CD4-positive, alpha-beta memory T cell (primary cell): ENCODE measurements at places on chromosomes 4 and X. TPM values are rescaled to one million over a fixed set of nuclear protein-coding genes. Genes with fewer than 3 reads are reported as not detected.

- no peak overlapping the region for H3K4me3 ChIP-seq
- H3K27me3 ChIP-seq: no peaks in the 10 kb centered on the region
- DNase-seq: no peak
- no peaks in the 10 kb centered on the region for H3K4me1 ChIP-seq
- H3K27ac ChIP-seq: no peak overlapping the region
Observed at GRCh38 chr4:11568511-11568910, 139.8 kb upstream of the HS3ST1 start.

DNA sequence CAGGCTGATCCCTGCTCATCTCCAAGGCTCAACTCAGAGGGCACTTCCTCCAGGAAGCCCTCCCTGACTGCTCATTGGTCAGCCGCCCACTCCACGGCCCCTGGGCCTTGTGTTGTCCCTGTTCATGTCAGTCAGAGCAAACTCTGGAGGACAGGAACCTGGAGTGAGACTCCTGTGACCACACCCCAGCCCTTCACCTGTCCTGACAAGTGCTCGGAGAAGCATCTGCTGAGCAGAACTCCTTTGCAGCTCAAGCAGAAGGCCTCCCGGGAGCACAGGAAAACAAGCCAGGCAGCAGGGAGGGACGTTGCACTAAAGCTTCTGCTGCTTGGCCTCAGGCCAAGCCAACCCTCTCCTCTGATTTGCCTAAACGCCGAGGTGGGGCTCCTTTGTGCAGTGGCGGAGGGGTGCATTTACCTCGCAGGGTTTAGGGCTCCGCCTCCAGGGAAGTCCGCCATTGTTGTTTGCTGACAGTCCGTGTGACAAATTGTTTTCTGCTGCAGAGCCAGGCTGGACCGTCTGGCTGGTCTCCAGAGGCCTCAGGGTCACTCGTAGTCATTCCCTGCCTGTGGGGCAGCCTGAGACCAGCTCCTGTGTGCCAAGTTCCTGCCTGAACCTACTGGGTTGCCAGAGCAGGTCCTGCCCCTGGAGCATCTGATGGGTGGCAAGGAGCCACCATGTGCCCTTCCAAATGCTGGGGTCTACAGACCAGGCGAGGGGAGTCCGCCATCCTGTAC lies 61.8 kb downstream of the C4orf50 start:
- no peak overlapping the region for H3K4me3 ChIP-seq
- no peak for DNase-seq
- H3K4me1 ChIP-seq: no peaks in the 10 kb centered on the region
- H3K27me3 ChIP-seq: no peaks in the 10 kb centered on the region
- H3K27ac ChIP-seq: no peak overlapping the region

DNA sequence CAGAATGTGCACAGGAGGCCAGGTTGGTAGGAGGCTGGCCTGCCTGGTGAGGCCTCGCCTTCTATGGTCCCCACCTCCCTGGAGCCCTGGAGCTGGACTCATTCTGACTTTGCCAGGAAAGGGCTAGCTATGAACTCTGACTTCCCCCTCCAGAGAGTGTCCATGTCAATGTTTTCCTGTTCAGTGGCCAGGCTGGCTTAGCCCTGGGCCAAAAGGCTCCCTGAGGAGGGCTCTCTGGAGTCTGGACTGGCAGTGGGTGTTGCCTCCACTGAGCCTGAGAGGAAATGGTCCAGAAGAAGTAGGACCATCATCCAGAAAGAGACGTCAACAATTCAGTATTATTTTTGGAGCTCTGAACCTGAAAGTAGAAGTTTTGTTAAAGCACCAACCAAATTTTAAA lies 178.7 kb downstream of the CHIC2 start:
- H3K36me3 ChIP-seq: no peaks in the 10 kb centered on the region
- H3K4me3 ChIP-seq: no peak overlapping the region

DNA sequence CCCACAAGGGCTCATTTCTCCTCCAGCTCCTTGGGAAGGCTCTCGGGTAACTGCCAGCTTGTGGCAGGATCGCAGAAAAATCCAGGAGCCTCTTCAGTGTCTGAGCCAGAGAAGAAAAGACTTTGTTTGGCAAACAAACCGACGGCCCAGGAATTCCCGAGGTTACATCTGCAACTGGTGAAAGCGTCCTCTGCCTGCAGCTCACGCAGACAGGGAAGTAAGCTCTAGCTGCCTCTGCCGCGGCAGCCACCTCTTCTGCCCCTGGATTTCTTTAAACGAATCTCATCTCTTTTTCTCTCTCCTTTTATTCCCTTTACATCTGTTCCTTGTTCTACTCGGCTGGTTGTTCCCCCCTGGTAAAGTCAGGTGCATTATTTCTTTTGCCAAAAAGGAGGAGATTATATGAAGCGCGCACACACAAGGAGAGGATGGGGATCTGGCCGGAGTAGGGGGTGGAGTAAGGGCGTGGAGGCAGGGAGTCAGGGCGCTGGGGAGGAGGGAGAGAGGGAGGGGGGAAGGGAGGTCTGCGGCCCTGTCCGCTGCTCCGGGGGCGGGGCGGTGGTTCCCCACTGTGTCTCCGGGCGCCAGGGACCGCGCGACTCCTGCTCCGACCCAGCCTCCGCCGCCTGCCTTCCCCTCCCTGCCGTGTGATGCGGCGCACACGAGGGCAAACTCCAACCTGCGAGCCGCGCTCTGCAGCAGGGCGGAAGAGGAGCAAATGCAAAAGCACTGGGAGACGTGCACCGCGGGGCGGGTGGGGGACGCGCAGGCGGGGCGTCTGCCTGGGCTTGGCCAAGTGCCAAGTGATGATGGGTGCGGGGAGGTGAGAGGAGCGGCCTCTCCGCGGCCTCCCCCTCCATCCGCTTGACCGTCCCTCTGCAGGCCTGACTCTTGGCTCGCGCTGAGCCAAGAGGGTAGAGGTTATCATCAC lies at the start of gene DCHS2:
Gene DCHS2 (minus strand): TSS at position 459 of the 931 bp plus-strand sequence. CDS start 444 bp downstream, at position 15.
- peaks cover 5% of the 10 kb centered on the region for H3K27me3 ChIP-seq
- H3K27ac ChIP-seq: no peak within 1 kb of the TSS
- H3K36me3 ChIP-seq: no peaks in the 10 kb centered on the region

GRCh38 chr4:186058253-186058979 lies 10.5 kb upstream of the TLR3 start:
- no peaks in the 10 kb centered on the region for H3K4me1 ChIP-seq
- no peaks in the 10 kb centered on the region for H3K36me3 ChIP-seq
- H3K27me3 ChIP-seq: no peaks in the 10 kb centered on the region

Gene MYOZ2
- total RNA-seq: not detected

DNA sequence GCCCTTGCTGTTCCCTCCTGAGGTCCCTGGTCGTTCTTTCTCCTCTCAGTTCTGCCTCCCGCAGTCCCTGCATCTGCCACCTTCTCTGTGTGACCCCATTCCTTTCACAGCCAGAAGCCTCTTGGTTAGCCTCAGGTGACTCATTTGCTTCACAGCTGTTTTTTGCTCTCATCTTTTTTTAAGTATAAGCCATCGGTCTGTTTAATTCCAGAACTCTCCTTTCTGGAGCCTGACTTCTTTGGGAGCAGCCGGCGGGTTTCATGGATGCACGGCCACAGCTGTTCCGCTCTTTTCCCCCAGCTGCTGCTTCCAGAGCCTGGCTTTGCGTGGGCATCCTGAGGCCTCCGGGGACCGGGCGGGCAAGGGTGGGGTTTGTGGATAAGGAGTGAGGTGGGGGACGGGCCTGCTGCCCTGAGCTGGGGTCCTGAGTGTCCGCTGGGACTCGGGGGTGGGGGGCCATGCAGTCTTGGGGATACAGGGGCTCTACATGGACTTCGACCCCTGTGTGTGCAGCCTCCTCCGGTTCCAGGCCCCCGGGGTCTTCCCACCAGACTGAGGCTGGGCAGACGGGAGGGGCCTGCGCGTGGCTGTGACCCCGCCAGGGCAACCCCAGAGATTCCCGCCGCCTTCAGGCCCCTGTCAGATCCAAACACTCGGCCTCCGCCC lies 46.7 kb downstream of the PCGF3 start:
- H3K36me3 ChIP-seq: peaks cover 10% of the 10 kb centered on the region
- DNase-seq: no peak
- H3K27me3 ChIP-seq: no peaks in the 10 kb centered on the region
- no peak overlapping the region for H3K4me3 ChIP-seq
- H3K27ac ChIP-seq: no peak overlapping the region

DNA sequence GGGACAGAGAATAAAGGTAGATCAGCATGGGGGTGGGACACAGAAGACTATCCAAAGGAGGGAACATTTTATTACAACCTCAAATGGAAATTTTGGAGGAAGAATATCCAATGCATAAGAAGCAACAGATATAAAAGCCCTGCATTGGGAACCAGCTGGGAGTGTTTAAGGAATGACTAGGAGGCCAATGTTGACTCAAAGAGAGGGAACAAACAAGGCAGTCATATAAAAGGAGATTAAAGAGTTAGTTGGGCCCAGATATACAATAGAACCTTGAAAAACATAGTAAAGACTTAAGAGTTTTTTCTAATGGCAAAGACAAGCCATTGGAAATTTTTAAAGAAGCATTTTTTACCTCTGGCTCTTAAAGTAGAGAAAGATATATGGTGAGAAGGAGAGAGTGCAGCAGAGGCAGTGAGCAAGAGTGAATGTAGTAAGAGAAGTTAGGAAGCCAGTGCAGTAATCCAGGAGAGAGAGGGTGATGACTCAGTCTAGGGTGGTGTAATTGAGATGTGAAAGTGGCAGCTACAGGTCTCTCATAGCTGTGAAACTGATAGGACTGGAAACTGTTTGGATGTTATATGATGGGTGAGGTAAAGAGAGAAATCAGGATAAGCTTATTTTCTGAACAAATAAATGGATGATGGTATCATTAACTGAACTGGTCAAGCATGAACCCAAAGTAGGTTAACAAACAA lies 182.2 kb upstream of the ATOH1 start:
- H3K27ac ChIP-seq: no peak overlapping the region
- no peak for DNase-seq

Gene CXCL8
- total RNA-seq: 3.8 TPM

Gene PCDH11X
- total RNA-seq: not detected

DNA sequence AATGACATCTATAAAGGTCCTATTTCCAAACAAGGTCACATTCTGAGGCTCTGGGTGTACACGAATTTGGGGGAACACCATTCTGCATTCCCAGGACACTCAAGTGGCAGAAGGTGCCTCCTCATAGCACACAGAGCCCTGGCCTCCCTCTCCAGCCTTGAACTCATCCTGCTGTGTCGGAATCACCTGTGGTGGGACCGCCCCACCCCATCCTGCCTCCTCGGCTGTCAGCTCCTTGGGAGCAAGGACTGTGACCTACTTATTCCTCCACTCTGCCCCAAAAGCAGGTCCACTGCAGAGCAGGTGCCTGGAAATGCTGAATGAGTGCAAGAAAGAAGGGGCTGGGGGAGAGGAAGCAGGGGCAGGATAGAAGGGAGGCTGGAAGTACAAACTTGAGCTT lies 33.5 kb downstream of the HTRA3 start:
- no peaks in the 10 kb centered on the region for H3K27me3 ChIP-seq
- no peaks in the 10 kb centered on the region for H3K36me3 ChIP-seq
- H3K4me3 ChIP-seq: no peak overlapping the region
- no peaks in the 10 kb centered on the region for H3K4me1 ChIP-seq
- DNase-seq: no peak

GRCh38 chr4:180057891-180058671 lies 2185.1 kb upstream of the TENM3 start:
- H3K4me1 ChIP-seq: no peaks in the 10 kb centered on the region
- DNase-seq: no peak
- H3K27me3 ChIP-seq: no peaks in the 10 kb centered on the region
- no peak overlapping the region for H3K27ac ChIP-seq
- H3K36me3 ChIP-seq: no peaks in the 10 kb centered on the region

- H3K4me3 ChIP-seq: no peak overlapping the region
- no peaks in the 10 kb centered on the region for H3K27me3 ChIP-seq
- no peak for DNase-seq
- H3K27ac ChIP-seq: no peak overlapping the region
- no peaks in the 10 kb centered on the region for H3K4me1 ChIP-seq
Observed at GRCh38 chr4:174559894-174560293, 37.6 kb upstream of the HPGD start.

Gene DMRTC1
- 1.1 TPM for total RNA-seq

DNA sequence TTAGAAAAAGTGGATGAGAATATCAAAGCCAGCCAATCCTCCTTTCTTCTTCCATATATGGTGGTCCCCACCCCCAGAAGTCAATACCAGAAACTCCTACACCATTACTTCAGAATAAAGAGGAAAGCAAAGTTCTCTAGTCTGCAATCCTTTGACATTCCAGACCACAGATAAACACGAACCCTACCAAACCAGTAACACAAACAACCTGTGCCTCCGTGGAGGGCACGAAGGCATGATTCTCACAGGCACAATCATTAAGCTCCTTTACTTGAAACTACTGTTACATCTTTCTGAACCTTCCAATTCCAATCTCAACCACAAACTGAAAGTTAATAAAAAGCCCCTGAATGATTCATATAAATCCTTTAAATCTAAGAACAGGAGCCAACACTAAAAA lies 16.3 kb downstream of the MAML3 start:
- no peaks in the 10 kb centered on the region for H3K36me3 ChIP-seq
- no peaks in the 10 kb centered on the region for H3K4me1 ChIP-seq
- no peak overlapping the region for H3K4me3 ChIP-seq
- no peaks in the 10 kb centered on the region for H3K27me3 ChIP-seq
- no peak overlapping the region for H3K27ac ChIP-seq

DNA sequence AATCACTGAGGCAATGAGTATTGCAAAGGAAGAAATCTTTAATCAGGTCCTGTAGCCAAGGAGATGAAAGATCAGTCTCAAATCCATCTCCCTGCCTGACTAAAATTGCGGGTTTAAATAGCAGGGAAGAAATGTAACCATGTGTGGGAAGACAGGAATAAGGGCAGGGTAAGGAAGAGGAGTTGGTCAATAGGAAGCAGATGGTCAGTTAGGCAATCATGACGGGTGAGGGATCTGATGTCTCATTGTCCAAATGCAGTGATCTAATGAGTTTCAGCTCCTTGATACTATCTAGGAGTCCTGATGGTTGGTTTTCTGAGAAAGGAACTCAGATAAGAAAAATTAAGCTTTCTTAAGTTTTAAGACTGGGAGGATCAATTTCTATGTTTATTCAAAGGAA lies 200.8 kb downstream of the SPATA18 start:
- no peaks in the 10 kb centered on the region for H3K4me1 ChIP-seq
- H3K4me3 ChIP-seq: no peak overlapping the region
- H3K27me3 ChIP-seq: no peaks in the 10 kb centered on the region
- H3K36me3 ChIP-seq: no peaks in the 10 kb centered on the region
- no peak for DNase-seq

Gene PDCL2
- not detected for total RNA-seq

GRCh38 chr4:99855678-99856077 lies 38.5 kb downstream of the LAMTOR3 start:
- DNase-seq: no peak
- peaks cover 45% of the 10 kb centered on the region for H3K4me1 ChIP-seq
- H3K27me3 ChIP-seq: no peaks in the 10 kb centered on the region
- H3K36me3 ChIP-seq: no peaks in the 10 kb centered on the region
